ENCODE measurements at places on chromosomes 2 and 18.

DNA sequence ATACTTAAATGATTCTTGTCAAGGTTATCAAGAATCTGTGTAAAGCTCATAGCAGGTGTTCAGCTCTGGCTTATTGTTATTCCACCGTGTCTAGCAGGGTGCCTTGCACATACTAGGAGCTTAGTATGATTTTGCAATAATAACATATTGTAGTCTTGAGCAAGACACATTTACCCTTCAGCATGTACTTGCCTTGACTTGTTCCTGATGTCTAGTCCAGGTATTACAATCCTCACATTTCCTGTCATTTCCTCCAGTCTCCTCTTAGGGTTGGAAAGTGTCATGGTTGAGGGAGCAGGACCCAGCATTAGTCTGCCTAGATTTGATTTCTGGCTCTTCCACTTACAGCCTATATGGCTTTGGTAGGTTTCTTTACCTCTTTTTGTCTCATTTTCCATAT, 246.1 kb downstream of the RAD51AP2 start:
- DNase-seq, result no peak

GRCh38 chr2:214005337-214005736, 405.5 kb upstream of the VWC2L start:
- no peak for DNase-seq

DNA sequence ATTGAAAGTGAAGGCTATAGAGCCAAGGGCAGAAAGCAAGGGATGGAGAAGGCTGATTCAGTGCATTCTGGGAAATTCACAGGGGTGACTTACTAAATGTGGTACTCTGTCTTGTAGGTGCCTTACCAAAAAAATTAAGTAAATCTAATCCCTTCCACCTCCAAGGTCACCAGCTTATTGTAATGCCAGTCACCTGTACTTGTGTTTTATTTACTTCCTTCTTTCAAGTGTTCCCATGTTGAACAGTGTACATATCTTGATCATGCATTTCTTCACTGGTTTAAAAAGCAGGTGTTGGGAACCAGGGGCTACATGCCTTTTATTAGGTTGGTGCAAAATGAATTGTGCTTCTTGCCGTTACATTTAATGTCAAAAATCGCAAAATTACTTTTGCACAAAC, 137.0 kb upstream of the ARHGAP28 start:
- DNase-seq, result no peak

DNA sequence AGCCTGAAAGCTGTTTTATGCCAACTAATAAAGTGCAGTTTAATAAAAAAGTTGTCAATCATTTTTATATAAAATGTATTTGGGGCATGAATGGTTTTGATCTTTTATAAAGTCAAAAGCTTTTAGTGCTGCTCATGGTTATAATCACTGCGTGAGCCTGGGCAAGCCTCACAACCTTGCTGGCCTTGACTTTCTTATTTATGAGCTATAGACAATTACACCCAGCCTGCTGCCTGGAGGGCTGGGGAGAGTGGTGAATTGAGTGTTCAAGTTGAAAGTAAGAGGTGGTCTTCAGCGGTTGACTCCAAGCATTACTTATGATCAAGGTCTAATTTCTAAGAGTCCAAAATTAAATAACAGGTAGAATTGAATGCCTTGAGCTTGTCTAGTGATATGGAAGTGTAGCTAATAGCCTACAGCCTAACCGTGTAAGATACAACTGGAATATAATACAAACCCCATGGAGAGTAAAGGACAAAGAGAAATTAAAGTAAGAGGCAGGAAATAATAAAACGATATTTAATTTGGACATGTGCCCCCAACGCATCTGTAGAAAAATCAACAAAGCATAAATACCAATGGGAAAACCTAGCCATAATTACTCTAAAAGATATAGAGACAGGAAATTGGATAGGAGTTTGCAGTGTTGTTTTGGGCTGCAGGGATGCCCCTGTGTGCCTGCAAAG, 106.0 kb upstream of the CYP1B1 start:
- DNase-seq, result no peak

DNA sequence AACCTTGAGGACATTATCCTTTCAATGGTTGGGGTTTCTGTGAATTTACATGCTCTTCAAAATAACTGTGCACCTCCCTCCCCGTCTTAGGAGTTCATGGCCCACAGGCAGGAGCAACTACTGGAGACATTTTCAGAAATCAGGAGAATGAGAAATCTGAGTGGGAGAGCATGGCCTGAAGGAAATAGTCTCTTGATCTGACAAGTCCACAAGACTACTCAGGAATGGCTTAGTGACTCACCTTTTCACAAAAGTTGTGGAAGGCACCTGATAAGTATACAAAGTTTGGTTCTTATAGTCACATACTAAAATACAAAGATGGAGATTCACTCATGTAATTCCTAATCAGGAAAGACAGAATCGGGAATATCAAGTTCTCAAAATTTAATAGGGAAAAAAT, 83.6 kb upstream of the NCKAP5 start:
- no peak for DNase-seq

GRCh38 chr18:75137346-75137877, 71.5 kb downstream of the PTGR3 start:
- no peak for DNase-seq

Measured in T-helper 22 cell (primary cell).